ENCODE measurements at places on chromosomes 5 and 9.

GRCh38 chr5:144332265-144332664, 161.6 kb downstream of the KCTD16 start:
- no peak for DNase-seq

DNA sequence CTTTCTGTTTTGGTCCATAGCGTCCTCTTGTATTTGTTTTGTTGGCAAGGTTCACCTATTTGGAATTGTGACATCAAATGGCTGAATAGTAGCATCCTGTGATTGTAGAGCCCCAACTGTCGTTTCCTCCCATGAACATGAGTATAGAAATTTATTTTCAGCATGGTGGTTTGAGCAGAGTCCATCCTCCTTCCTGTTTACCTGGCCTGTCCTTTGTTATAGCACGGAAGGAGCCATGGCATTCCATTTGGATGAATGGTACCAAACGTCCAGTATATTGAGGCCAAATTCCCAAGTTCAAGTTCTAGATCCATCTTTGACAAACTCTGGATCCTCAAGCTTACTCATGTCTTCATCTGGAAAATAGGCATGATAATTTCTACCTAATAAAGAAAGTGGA, 16.8 kb downstream of the RASGRF2 start:
- no peak for DNase-seq

GRCh38 chr5:103010168-103010567, 109.8 kb downstream of the GIN1 start:
- DNase-seq, result no peak

GRCh38 chr5:132325691-132326090, 31.5 kb downstream of the SLC22A4 start:
- no peak for DNase-seq

DNA sequence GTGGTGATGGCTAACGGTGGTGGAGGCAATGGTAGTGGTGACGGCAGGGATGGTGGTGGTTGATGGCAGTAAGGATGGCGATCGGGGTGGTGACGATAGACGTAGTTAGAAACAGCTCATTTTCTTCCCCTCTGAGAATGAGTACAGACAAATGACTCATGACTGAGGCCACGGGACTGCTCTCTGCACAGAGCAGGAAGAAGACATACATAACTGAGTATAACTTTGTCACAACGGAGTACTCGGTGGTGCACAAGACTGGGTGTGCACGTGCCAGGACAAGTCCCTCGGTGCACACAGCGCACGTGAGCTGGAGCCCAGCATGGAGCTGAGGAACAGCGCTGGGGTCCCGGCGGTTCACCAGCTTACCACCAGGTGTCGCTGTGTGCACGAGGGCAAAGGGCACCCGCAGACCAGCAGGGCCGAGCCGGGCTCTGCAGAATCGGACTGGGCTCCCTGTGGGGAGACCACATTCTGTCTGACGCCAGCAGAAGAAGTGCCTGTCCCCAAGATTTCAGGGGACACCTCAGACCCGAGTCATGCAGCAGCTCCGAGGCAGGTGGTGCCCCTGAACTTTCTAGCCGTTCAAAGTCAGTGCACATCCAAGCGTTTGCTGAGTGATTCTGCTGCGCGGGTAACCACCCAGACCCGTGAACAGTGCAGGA, 188.6 kb downstream of the FSTL4 start:
- DNase-seq, result no peak

DNA sequence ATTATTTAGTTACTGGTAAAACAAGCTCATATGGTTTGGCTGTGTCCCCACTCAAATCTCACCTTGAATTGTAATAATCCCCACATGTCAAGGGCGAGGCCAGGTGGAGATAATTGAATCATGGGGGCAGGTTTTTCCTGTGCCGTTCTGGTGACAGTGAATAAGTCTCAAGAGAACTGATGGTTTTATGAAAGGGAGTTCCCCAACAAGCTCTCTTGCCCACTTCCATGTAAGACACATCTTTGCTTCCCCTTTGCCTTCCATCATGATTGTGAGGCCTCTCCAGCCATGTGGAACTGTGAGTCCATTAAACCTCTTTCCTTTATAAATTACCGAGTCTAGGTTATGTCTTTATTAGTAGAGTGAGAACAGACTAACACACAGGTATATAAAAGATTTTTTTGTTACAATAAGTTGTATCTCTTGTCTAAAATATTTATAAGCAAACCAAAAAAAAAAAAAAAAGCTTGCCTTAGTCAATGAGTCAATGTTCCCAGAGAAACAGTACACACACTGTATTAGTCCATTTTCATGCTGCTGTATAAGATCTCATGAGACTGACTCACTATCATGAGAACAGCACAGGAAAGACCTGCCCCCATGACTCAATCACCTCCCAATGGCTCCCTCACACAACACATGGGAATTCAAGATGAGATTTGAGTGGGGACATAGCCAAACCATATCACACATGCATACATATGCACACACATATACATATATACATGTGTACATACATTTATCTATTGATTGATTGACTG, 138.3 kb downstream of the BASP1 start:
- no peak for DNase-seq

GRCh38 chr5:45195026-45195425, 386.3 kb downstream of the MRPS30 start:
- DNase-seq, result no peak

DNA sequence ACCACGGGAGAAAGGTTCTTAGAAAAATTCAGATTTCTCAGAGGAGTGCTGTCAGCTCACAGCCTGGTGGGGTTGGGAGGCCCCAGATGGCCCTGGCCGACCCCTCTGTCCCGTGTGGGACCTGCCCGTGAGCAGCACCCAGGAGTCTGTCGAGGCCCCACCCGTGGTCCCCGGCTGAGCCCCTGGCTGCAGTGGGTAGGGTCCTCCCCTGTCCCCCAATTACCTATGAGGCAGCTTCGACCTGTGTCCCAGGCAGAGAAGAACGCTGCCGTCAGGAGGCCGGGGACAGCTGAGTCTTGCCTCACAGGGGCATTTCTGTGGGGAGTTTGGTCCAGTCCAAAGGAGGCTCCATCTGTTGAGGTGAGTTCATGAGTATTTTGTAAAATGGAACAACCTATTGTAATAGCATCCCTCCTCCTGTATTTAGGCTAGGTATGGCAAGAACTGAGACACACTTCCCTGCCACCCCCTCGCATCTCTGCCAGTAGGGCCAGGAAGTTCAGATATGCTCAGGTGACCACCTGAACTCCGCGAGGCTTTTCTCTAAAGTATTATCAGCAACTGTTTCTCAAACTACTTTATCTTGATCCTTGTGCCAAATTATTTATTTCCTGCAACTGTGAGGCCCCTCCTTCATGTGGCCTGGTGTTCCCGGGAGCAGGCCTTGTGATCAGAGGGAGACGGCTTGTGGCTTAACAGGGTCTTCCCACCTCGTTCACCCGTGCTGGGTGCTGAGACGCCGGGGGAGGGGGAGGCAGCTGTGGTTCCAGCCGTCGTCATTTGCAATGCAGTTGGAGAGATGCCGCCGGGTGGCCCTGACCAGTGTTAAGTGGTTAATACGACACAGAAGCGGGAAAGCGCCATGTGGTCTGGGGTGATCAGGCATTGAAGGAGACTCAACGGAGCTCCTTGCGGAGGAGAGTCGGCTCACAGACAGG, 1.7 kb downstream of the AHRR start:
- DNase-seq, result no peak

DNA sequence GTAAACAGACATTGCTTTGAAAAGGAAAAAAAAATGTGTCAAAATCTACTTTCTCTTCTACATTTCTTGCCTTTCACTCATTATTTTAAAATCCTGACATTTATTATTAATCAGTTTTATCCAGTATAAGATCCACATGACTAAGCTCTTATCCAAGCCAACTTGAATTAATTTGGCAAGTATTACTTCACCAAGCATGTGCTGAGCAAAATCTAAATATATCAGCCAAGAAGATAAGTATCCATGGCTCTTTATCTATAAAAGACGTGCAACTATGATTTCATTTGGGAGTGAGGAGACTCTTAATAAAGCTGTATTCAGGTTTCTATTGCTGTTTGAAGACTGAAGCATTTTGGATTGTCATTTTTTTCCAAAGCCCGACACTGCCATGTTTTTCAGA, 221.3 kb downstream of the TRIM36 start:
- no peak for DNase-seq

DNA sequence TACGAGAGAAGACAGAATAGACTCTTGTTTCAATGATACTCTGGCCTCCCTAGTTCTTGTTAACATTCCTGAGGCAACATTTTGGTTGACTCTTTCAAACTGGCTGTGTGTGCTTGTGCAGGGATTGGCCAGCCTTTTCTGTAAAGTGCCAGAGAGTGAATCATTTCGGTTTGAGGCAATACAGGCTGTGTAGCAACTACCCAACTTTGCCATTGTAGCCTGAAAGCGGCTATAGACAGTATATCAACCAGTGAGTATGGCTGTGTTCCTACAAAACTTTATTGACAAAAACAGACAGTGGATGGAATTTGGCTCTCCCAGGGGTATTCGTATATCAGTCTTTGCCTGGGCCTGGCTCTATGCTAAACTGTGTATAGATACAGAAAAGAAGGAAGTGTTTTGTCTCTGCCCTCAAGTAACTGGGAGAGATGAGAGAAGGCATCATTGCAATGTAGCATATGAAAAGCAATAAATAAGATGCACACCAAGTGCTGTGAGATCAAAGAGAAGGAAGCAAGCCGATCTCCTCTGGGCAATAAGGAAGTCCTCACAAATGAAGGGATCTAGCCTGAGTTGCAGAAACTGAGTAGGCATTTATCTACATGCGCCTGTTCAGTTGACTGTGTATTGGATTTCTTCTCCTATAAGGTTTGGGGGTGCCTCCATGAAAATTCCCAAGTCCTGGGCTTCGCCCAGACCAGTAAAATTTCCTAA, 568.0 kb upstream of the KLF4 start:
- DNase-seq, result no peak

GRCh38 chr5:25091921-25092320, 447.1 kb upstream of the CDH10 start:
- no peak for DNase-seq

DNA sequence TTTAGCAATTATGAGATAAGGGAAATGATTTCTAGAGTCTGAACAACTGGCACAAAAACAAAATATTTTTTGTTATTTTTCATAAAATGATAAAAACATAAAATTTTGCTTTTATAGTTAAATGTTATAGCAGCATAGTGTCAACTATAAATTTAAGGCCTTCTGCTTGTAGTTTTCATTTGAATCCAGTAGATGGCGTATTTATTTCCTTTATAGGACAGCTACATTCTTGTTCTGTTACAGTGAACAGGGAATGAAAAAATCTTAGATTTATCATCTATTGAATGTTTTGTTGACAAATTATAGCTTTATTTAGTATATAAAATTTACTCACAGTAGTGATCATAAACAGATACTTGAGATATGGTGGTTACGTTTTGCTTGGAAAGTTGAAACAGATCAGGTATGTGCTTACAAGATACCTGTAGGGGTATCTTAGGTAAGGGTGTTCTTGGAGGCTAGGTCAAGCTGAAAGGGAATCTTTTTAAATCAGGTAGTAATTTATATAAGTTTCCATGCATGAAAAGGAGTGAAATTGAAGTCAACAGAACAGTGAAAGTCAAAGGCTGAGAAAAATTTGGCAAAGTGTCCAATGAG, 239.3 kb upstream of the GRIN3A start:
- DNase-seq, result peak; percentile 13

DNA sequence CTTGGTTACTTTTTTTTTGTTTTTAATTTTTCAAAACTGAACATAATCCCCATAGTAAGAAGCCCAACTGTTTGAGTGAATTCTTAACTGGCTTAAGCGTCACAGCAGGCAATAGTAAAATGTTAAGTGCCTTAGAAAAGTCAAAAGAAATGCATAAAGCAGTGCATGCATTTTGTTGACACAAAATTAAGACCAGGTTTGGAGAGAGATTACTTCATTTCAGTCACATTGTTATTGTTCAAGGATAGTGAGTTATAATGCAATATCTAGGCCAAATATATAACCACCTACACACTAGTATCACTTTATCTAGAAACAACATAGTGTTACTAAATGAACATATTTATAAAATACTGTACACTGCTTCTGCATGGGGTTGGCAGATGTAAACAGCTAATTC, 116.9 kb upstream of the KLF9 start:
- DNase-seq, result no peak

DNA sequence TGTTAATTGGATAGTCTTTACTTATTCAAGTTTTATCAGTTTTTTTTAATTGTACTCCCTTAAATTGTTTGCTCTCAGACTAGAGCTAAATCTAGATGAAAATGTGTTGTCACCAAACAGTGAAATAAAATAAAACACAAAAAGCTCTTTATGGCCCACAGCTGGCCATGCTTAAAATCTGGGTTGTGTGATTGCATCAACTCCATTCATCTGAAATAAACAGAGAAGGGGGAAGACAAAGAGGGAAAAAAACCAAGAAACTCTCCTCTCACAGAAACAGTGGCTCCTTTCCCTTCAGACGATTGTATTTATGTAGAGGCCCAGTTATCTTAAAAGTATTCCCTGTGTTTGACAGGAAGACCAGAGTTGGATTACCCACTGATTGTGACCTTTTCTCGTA, 422.4 kb downstream of the IRX1 start:
- DNase-seq, result no peak

GRCh38 chr5:154547551-154547950, 69.5 kb upstream of the HAND1 start:
- DNase-seq, result no peak

DNA sequence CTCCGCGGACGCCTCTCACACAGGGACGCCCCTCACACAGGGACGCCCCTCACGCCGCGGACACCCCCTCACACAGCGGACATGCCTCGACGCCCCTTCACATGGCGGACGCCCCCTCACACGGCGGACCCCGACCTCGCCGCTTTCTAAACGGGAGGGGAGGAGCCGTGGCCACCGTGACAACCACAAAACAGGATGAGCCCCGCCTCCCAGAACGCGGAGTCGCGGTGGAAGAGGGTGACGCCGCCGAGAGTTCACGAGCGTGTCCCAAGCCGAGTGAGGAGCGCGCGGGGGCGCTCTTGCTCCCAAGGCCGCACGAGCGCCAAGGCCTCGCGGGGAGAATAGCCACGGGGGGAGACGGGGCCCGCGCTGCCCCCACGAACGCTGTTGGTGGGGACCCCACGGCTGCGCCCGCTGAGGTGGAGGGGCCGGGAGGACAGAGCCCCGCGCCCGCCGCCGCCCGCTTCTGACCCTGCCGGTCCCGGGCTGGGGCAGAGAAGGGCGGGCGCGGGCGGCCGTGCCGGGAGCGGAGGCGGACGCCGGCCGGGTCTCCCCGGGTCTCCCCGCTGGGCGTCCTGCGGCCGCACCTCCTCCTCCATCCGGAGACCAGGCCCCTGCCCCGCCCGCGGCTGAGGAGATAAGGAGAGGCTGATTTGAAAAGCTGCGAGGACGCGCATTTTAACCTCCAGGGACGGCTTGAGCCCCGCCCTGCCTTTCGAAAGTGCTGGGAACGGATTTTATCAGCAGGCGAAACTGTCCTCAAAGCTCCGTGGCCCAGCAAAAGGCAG, 3.9 kb upstream of the NKD2 start:
- no peak for DNase-seq

All from NCI-H2081 treated with DMSO at 0.1 percent for 48 hours (cell line).